ENCODE measurements at places on chromosomes 4 and X.

- no peak for DNase-seq
These were observed 22.0 kb upstream of the ADGRA3 start for GRCh38 chr4:22537864-22538263.

DNA sequence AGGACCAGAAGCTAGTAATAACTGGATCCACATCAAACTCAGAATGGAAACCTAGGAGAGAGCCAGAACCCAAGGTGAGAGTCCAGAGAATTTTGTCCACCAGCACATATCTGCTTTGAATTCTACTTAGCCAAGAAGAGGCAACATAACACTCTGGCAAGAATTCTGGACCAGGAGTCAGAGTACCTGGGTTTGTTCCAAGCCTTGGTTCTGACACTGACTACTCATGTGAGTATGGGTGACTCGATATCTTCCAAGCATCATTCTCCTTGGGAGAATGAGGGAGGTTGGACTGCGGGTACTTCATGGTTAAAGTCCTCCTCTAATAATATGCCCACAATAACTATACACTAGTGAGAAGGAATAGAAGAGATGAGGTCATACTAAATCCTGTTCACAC is 144.0 kb upstream of the JADE1 start:
- DNase-seq, result no peak

GRCh38 chrX:72569786-72570185 is 2.9 kb downstream of the HDAC8 start:
- DNase-seq, result no peak

DNA sequence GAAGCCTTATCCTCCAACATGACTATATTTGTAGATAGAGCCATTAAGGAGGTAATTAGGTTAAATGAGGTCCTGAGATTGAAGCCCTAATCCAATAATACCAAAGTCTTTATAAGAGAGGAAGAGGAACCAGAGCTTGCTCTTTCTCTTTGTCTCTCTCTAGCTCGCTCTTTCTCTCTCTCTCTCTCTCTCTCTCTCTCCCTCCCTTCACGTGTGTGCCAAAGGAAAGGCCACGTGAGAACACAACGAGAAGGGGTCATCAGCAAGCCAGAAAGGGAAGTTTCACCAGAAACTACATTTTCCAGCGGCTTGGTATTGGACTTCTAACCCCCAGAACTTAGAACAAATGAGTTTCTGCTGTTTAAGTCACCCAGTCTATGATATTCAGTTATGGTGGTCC is 1540.5 kb downstream of the C4orf33 start:
- no peak for DNase-seq

DNA sequence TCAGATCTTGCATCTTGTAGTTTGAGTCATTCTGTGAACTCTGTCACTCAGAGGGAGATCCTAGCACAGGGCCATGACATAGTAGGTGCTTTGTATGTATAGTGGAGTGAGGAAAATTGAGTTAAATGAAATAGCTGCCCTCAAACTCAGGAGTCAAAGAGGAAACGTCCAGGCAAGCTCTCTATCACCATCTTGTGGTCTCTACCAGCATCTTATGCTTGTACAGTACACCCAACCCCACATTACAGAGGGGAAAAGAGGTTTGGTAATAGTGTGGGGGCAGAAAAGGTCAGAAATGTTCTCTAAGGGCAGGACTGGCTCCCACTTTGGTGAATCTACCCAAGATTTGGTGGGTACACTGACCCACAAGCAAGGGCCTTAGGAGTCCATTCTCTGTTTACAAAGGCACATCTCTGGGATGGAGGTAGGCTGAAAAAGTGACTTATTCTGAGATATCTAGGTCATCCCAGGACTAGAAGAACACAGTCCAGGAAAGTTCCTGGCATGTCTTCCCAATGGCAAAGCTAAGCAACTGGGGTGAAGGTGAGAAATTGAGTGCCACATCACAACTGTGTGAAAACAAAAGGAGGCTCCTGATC is 131.8 kb downstream of the OR13H1 start:
- DNase-seq, result no peak

GRCh38 chr4:5635826-5636195 is 72.5 kb downstream of the EVC2 start:
- DNase-seq, result no peak

Data from NCI-H1930 (cell line).